Liver (tissue), 10 donors: ENCODE measurements at places on chromosomes 2 and 18. TPM values are rescaled to one million over a fixed set of nuclear protein-coding genes. Genes with fewer than 3 reads are reported as not detected.

DNA sequence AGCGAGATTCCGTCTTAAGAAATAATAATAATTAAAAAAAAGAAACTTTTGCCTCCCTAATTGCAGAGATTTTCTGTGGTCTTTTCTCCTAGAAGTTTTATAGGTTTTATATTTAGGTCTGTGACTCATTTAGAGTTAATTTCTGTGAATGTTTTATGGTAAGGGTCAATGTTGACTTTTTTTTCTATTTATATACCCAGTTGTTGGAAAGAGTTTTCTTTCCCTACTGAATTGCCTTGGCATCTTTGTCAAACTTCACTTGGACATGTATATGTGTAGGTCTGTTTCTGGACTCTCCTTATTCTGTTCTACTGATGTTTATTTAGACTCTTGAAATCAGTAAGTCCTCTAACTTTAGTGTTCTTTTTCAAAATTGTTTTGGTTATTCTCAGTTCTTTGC is 5.5 kb downstream of the ZNF512 start:
- DNase-seq: no peak

DNA sequence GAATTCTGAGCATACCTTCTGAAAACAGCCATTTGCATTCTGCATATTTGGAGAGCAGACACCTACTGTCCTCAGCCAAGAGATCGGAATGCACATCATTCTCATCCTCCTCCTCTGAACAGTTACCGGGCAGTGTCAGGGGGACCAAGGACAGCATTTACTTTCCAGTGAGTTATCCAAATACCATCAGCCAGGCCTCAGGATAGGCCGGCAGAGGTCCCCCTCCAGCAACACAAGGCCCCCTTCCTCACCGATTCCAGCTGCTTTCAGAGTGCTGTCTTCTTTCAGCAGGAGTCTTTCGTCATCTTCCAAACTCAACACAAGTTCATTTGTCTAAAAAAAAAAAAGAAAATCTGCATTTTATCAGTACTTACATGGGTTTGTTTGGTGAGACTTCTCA is 55.3 kb downstream of the C2orf76 start:
- no peak for DNase-seq

- DNase-seq: no peak
Observed at GRCh38 chr2:10288606-10289005, 14.1 kb upstream of the HPCAL1 start.

DNA sequence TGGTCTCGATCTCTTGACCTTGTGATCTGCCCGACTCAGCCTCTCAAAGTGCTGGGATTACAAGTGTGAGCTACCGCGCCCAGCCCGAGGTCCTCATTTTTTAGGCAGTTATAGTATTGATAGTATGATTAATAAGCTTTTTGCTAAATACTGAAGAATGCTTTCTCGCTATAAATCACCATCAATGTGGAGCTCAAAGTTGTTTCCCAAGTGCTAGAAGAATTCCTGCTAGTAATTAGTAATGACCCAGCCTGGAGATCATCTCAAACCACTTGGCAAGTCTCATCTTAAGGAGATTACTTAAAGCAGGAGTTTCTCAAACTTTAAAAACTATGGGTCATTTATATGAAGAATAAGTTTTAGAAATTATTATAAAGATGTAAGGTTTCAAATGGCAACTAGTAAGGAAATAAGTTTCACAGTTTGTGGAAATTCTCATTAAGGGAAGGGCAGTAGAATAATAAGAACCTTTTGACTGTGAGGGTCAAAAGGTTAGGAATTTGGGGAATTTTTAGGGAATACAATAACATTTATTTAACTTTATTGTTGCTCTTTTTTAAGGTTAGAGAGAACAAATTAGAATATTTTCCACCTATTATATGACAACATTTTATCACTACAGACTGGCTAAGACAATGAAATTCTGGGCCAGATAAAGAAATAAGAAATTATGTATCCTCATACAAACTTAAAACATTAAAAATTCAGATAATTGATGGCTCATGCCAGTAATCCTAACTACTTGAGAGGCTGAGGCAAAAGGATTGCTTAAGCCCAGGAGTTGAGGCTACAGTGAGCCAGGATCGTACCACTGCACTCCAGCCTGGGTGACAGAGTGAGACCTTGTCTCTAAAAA is 148.6 kb upstream of the MAP3K20 start:
- DNase-seq: no peak

- DNase-seq: no peak
Observed at GRCh38 chr18:42414756-42415454, 459.9 kb downstream of the PIK3C3 start.

DNA sequence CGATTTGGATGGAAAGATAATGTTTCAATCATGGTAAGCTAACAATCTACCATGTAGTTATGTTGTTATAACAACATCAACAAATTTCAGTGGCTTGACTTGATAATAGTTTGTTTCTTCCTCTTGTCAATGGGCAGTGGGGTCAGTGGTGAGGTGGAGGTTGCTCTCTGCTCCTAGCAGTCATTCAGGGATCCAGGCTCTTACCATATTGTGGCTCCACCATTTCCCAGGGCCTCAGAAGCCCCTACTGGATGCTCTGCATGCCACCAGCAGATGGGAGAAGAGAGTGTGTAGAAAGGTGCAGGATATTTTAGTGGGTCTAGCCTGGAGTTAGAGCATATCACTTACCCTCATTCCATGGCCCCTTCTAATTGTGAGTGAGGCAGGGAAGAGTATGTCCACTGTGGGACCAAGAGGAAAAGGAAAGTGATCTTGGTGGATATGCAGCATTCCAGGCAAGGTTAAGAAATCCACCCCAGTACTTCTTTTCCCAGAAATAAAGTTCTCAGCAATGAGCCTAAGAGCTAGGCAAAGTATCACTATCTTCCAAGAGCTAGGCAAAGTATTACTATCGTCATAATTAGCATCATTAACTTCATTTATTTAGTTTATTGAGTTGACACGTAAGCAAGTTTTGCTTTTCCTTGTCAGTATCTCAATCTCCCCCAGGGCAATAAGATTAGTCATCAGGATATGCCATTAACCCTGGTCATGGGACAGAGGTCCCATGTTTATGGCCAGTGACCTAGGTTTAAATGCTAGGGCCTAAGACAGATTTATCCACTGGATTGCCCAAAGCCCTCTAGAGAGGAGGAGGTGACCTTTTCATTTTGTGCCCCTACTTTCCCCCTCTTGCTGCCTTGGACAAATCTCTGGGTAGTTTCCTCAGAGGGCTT is 4.2 kb upstream of the IWS1 start:
- no peak for DNase-seq

- no peak for DNase-seq
Observed at GRCh38 chr18:7325126-7325430, 94.2 kb downstream of the LRRC30 start.

- DNase-seq: no peak
Observed at GRCh38 chr2:84940831-84941412, 30.0 kb upstream of the KCMF1 start.

GRCh38 chr2:163341426-163341825 is 394.4 kb downstream of the FIGN start:
- DNase-seq: no peak

DNA sequence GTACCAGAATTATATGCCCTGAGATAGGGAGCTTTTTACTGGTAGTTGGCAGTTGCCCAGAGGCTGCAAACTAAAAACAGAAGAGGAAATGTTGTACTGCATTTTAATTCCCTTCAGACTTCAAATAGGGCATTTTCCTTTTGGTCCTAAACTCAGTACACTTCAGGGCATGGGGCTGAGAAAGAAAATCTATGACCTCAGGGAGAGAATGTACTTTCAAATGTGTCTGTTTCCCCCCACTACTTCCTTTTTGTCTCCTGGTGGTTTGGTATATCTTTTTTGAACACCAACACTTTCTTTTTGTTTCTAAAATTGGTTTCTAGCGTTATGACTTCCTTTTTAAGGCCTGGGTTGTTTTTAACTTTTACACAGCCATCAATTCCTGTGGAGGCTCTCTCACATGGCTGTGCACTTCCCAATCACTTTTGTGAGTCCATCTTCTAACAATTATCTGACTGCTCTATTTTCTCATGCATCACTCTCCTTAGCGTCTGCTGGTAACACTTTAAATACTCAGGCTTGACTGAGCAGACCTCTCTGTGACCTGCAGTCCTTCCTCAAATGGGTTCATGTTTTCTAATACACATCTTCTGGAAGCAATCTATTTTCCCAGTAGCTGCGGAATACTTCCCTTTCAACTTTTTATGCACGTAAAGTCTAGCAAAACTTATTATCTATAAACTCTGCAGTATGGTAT is 596.0 kb downstream of the LRP1B start:
- no peak for DNase-seq

- no peak for DNase-seq
Observed at GRCh38 chr18:45007531-45007930, 326.8 kb downstream of the SETBP1 start.

- DNase-seq: no peak
Observed at GRCh38 chr2:239275847-239276831, 124.7 kb downstream of the HDAC4 start.

DNA sequence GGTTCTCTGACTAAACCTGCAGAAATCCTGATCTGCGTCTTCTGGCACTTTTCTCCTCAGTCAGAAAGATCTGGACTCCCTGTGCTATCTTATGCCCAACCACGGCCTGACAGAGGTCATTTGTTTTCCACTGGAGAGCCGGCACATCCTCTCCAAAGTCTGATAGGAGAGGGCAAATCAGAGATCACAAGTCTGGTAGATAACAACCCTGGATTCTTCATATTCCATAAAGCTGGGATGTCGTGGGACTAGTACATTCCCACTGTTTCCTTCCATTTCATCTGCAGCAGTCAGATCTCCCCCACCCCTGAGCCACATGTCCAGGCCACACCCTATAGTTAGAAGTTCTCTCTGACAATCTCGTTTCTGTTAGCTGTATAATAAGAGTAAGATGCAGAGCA is 157.0 kb downstream of the MGAT5 start:
- DNase-seq: no peak

GRCh38 chr2:236565212-236565611 is 4.4 kb upstream of the ACKR3 start:
- no peak for DNase-seq

GRCh38 chr2:141878016-141878415 is 252.8 kb downstream of the LRP1B start:
- no peak for DNase-seq

DNA sequence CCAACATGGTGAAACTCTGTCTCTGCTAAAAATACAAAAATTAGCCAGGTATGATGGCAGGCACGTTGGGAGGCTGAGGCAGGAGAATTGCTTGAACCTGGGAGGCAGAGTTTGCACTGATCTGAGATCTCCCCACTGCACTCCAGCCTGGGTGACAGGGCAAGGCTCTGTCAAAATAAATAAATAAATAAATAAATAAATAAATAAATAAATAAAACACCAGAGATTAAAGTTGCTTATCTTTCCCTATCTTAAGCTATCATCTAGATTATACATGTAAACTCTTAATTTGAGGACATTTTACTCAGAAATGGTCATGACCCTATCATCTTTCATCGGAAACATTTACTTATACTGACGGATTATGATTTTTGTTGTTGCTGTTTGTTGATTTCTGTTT is 373.2 kb downstream of the GALNT13 start:
- no peak for DNase-seq

DNA sequence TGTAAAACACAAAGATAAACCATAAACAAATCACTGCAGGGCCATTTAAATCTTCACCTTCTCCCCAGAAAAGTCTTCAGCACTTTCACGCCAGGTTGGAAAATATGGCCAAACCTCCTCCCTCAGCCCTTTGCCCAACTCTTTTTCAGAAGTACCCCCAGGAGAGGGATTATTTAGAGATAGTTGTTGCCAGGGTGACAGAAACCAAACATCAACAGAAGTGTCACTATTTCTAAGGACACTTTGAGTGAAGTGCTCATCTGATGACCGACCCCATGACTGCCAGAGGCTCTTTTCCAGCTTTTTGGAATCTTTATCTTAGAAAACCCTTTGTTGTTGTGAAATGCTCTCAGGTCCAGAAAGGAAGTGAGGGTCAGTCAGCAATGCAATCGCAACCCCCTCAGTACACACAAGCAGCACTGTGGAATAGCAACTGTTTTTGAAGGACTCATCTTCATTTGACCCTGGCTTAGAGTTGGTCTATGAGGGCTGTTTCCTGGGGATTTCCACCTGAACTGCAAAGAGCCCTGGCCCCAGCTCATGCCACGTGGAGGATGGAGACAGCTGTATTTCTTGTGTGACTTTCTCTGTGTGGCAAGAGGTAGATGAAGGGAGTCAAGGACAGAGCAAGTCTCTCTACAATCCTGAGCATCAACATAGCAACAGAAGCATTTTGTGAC is 114.0 kb upstream of the STON1 start:
- DNase-seq: no peak

- no peak for DNase-seq
Observed at GRCh38 chr18:31711365-31712172, 27.2 kb upstream of the B4GALT6 start.

DNA sequence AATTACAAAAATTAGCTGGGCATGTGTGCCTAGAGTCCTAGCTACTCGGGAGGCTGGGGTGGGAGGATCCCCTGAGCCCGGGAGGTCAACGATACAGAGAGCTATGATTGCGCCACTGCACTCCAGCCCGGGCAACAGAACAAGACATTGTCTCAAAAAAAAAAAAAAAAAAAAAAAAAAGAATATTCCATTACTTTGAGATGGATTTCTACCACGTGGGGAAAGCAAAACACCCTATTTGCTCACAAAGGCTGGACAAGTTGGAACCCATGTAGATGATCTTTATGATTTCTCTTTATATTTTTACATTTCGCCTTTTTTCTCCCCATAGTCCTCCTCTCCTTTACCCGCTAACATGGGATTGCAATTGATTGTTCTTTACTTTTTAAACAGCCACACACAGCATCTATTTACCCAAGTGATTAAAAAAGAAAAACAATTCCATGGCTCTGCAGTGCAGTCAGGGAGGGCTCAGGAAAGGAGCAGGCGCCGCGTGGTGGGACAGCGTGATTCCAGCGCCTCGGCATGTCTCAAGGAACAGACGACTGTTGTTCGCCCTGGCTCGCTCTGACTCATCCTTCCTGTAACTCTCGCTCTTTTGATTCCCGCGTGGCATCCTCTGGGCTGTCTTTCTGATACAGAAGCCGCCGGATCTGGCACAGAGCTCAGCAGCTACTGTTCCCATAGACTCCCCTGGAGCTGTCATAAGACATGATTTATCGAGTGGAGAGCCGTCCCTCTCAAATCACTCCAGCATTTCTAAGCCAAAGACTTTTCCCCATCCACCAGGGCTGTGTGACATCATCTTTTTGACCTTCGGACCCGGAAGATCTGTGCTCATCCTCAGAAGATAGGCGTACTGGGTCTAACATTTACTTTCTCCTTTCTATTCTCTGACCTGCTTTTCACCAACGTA is 230.4 kb upstream of the AGAP1 start:
- DNase-seq: no peak

GRCh38 chr18:26719896-26720295 is 145.6 kb downstream of the AQP4 start:
- DNase-seq: no peak

The MERTK gene
- total RNA-seq: 9.0 TPM

The ACTR2 gene
- 72.0 TPM for total RNA-seq

The GEN1 gene
- total RNA-seq: 12.7 TPM

The KLHL41 gene
- 0.33 TPM for total RNA-seq

The CNGA3 gene
- not detected for total RNA-seq

The NGEF gene
- 22.6 TPM for total RNA-seq

The CELF4 gene
- 0.08 TPM for total RNA-seq

The TUBB8B gene
- not detected for total RNA-seq

The CETN1 gene
- total RNA-seq: not detected

The TM4SF20 gene
- total RNA-seq: not detected

The CNTNAP5 gene
- not detected for total RNA-seq
